ENCODE measurements at places on chromosomes 12 and 14.

DNA sequence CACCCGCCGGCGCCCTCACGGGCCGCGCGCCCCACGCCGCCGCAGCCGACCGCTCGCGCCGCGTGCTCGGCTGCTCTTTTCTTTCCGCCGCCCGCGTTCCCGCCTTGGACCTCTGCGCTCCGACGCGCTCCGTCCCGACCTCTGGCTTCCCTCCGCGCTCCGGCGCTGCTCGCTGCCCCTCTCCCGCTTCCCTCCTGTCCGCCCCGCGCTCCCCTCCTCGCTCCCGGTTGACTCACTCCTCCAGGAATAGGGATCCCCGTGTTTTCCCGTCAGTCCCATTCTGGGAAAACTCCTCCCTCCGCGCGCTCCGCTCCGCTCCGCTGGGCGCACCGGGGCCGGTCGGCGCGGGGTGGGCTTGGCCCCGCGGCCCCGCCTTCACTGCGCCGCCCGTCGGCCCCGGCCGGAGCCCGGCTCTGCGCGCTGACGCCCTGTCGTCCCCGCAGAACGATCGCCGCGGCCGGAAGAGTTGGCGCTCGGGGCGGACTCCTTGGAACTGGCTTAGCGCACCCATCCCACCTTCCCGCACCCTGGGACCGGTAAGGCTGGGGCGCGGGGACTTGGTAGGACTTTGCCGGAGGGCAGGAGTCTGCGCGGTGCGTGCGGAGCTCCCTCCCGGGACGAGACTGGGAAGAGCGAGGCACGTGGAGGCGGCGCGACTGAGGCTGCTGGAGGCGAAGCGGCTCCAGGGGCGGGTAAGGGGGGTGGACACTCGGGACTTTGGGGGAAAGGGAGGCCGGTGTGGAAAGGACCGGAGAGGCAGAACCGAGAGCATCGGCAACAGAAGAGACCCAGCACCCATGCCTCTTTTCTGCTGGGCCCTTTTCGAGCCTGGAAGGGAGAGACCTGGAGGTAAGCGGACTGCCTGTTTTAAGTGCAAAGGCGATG lies 550 bp downstream of the TEAD4 start:
- DNase-seq, result peak; percentile 54

DNA sequence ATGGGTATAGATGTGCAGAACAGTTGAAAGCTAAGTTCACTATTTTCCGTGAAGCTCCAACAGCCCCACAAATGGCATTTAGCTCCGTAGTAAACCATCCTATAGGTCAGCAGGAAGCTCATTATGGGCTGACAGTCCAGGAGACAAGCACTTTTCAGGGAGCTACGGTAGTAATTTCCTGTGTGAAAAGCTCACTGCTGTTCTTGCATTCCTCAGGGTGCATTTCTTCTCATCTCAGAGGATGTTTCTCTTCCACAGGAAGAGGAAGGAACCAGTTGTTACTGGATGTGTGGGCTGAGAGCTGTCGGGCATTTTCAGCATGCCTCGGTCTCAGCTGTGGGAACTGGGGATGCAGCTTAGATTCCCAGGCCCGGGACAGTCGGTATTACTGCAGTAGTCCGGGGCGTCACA lies 72.8 kb downstream of the GALNT4 start:
- DNase-seq, result peak; percentile 73

DNA sequence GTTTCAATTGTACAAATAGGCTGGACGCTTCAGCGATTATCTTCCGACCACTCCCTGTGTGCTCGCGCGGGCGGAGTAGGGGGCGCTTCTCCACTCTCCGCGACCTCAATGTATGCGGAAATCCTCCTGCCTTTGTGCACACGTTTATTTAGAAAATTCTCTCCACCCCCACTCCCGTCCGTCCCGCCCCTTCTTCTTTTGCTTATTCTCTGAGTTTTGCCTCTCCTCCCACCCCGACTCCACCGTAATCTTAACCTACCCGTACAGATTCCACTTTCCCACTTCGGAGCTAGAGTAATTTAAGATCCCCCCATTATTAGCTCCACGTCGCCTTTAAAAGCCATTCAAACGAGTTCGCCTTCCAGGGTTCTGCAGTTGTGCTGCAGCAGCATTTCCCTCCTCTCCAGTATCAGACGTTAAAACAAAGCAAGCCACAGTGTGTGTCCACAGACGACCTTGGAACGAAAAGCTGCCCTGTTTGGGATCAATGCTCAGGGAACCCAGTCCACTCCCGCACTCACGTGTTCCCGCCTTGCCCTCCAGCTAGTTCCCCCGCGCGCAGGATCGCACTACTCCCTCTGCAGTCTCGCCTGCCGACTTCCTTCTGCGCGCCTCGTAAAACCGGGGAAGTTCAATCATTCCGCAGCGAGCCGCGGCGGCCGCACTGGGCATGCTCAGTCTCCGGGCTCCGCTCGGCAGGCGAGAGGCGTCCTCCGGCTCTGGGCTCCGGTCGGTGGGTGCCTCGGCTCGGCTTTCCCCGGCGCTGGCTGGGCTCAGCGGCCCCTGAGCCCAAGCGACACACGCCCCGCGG lies at the start of gene ANO6:
Gene ANO6 (plus strand): TSS at position 677 of the 811 bp plus-strand sequence. CDS start 227 bp downstream, outside the sequence.
- DNase-seq, result peak; percentile 91

DNA sequence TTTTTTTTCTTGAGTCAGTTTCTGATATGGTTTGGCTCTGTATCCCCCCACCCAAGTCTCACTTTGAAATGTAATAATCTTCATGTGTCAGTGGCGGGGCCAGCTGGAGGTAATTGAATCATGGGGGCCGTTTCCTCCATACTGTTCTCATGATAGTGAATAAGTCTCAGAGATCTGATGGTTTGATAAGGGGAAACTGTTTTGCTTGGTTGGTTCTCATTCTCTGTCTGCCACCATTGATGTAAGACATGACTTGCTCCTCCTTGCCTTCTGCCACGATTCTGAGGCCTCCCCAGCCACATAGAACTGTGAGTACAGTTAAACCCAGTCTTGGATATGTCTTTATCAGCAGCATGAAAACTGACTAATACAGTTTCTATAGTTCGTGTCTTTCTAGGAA lies 42.9 kb downstream of the WNK1 start:
- no peak for DNase-seq

GRCh38 chr14:23300687-23301223 lies 1.9 kb downstream of the PPP1R3E start:
- DNase-seq, result no peak

DNA sequence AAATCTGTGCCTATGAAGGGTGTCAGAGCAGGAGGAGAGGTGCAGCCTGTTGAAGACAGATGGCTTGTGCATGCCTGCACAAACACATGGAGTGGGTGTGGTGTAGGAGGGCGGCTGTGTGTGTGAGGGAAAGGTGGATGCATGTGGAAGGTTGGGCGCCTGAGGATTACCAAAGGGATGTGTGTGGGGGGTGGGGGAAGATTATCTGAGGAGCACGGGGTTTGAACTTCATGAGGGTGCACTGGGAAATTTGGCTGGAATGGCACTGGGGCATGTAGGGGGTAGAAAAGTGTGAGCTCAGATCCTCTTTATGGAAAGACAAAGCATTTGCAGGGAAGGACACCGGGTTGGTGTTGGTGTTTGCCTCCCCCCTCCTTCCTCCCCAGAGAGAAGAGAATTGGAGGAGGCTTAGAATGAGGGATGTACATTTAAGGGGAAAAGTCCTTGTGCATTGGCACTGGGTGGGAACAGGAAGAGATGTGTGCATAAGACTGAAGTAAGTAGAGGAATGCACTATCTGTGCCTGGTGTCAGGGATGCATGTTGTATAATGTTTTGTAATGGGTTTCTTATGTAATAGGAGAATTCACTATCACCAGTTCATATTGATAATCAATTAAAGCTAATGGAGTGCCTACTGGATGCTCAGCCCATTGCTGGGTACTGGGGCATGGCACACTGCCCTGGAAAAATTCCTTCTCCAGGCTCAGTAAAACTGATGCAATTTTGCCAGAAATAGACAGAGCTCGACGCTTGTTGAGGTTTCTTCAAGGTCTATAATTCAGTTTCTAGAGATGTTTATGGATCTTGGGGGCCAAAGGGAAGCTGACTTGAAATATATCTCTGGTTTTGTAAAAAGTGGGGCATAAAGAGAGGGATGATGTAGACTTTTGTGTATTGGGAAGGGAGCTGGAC lies 3.0 kb downstream of the NTF3 start:
- no peak for DNase-seq

DNA sequence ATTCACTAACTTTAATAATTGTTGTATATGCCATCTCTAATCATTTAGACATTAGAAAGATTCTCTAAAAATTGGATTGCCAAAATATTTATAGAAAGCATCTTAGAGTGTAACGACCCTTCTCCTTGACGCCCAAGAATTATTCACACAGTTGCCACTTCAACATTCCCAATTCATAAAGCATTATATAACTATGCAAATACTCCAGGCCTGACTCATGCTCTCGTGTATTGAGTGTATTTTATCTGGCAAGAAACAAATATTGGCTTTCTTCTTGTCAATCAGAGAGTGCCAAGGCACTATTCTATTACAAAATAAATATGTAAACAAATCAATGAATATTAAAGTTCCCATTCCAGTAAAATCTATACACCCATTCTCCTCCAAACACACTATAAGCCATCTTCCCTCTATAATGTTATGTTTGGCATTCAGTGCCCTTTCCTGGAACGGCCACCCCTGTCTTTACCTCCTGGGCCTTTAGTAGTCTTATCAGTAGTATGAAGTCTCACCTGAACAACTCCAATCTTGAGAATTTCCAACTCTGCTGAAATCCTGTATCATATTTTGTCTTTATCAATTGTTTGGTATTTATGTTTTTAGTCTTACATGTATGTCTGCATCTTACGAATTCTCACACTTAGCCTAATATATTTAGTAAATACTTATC lies 182.6 kb downstream of the PIK3C2G start:
- DNase-seq, result no peak

- peak; percentile 43 for DNase-seq
Observed at GRCh38 chr12:124240493-124240892, 54.4 kb upstream of the RFLNA start.

DNA sequence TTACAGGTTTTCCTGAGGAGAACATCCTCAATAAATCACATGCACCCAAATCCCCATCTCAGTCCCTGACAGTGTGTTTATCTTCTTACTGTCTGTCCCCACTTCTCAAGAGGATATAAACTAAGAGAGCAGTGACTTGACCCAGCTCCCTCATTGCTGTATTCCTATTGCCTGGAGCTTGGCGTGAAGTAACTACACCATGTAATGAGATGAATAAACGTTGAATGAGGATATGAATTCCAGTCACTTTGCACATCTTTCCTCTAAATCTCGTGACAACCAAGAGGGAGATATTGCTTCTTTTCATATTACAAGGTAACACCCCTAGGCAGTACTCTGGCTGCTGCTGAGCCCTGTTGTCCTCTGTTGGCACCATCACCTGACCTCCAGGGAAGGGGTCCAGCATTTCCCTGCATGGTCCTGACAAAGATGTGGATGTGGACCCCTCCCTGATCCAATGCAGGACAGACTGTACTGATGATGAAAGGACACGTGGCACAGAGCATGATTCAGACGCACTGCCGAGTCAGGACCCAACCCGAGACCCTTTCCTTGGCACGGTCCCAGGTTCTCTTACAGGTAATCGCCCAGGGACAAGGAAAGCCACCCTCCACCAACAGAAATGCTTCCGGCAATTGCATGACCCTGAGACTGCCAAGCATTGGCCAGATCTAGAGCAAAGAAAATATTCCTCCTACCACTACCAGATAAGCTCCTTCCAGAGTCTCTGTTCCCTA lies 47.7 kb upstream of the CPM start:
- DNase-seq, result no peak

DNA sequence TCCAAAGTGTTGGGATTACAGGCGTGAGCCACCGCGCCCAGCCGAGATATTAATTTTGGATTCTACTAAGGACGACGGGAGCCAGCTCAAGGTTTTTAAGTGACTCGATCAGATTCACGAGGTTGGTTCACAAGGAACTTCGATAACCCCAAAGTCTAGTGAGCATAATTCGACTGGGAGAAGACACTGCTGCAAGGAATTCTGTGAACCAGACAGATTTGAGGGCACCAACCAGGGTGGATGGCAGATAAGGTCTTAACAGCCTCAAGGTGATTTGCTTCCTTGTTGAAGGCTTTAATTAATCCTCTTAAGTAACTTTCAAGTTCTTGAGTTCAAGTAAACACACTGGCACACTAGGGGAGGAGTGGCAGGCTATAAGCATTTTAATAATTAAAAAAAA lies 1.1 kb upstream of the KLHDC2 start:
- no peak for DNase-seq

DNA sequence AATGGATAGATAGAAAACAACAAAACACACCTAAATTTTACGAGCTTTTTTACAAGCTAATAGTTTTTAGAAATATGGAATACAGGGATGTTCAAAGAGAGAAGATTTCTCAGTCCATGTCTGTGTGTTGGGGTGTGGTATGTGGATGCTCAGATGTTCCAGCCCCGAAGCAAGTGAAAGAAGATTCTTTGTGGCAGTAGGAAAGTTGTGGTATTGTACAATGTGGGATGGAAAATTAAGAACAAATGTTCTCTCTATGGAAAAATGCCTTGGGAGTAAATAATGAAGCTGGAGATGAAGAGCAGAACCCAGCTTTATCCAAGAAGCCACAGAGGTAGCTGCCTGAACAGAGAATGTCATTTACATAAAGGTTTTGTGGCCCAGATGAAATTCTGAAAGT lies 150.3 kb upstream of the PRKD1 start:
- DNase-seq, result no peak

- DNase-seq, result no peak
Observed at GRCh38 chr12:98754095-98754494, 109.0 kb downstream of the APAF1 start.

GRCh38 chr12:128840862-128841468 lies 12.3 kb upstream of the GLT1D1 start:
- no peak for DNase-seq

DNA sequence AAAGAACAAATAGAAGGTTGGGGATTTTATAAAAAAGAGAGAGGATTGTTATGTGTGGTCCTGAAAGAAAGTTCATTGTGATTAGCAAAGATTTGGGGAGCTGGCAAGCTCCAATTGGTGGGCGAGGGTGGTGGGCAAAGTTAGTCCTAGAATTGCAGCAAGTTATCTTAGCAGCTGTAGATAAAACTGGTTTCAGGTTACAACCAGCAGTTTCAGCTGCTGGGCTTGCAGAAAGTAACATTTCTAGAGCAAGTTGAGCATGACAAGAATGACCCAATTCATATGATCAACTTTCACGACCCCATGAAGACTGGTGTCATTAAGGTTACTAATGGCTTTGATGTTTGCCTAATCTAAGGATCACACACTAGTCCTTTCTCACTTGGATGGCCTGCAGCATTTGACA lies 177.9 kb upstream of the NUDT4 start:
- no peak for DNase-seq

DNA sequence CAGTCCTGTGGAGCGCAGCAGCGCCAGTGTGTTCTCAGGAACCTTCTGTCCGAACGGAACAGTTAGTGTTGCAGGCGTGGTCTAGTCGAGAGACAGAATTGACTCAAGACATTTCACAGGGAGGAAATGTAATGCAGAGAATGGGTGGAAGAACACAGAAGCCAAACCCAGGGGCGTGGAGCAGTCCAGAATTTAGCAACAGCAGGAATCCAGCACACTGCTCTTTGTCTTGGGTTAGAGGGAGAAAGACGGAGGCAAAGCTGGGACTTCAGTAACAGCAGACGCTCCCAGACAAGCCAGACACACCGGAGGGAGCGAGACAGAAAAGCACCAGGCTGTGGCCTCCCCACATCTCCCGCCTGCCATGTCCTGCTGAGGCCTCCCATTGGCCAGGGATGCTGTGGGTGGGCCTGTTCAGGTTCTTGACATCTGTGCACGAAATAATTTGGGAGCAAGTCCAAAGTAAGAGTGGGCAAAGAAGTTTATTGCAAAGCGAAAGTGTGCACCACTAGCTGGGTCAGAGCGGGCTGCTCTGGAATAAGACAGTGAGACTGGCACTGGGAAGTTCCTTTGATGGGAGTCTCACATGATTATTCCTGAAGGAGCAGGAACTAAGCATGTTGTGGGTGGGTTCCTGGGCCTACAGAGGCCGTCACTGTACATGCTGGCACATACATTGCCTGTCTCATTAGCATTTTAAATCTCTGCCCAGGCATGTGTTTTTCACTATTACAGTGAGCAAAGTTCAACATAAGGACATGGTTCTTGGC lies 339.3 kb upstream of the SFSWAP start:
- no peak for DNase-seq
